ENCODE measurements at places on chromosomes 6 and 20.

GRCh38 chr6:167907837-167908681 lies 81.3 kb downstream of the AFDN start:
- DNase-seq, result peak; percentile 38

DNA sequence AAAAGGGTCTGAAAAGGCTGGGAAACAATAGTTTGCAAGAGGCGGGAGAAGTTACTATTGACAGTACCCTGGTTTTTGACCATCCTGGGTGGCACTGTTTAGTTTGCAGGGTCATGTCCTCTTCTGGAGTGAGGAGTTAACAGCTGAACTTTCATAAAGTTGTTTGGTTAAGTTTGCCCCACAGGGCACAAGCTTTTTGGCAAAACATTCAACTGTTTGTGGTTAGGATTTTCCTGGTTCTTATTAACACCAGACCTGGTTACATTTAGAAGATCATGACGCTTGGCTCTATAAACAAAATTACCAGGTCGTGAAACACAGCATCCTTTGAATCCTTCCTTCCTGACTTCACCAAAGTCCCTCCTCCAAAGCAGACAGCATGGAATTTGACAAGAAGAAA lies 106.1 kb downstream of the RIN2 start:
- DNase-seq, result peak; percentile 15

- DNase-seq, result no peak
Measured at GRCh38 chr20:8408587-8409307, 276.7 kb downstream of the PLCB1 start.

DNA sequence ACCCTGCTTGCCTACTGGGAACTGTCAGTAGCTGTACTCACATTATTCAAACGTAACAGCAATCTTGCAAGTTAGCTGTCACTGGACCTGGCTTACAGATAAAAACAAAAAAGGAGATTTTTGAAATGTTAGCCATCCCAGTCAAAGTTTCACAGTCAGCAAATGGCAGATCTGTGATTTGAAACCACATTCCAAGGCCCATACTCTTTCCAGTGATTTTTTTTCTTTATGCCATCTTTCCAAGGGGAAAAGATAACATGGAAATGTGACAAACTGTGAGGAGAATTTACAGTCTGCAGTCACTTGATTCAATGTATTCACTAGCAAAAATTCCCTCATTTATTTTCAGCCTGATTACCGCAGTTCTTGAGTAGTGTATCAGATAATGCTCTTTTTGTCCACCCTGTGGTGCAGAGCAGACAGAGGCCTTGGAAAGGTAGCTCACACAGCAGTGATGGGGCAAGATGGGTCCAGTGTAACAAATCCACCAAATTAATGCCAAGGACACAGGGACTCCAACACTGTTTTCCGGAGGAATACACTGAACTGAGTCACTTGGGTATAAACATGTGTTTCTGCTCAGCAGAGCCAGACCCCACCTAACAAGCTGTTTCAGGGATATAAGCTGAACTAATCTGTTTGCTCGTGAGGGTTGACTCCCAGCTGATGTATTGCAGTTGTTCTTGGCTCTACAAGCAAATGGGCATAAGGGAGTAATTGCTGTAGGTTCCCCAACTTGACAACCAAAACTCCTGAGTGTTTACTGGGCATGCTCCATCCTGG lies 49.9 kb upstream of the ADGRF1 start:
- peak; percentile 66 for DNase-seq

- DNase-seq, result no peak
Measured at GRCh38 chr6:149285626-149286025, 31.9 kb upstream of the TAB2 start.

DNA sequence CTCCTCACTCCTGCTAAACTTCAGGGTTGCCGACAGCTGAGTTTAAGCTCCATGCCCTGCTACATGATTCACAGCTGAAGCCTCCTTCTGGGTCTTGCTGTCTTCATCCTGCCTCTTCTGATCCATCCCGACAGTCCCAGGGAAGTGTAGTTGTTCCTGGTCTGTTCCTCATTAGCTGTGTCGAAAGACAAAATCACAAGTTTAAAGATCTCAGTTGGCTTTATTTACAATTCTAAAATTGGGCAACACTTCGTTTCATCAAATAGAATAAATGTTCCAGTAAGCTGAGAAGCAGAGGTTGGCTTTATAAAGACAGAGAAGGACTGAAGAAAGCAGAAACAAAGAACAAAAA lies 4.1 kb upstream of the SLC2A10 start:
- DNase-seq, result peak; percentile 93

DNA sequence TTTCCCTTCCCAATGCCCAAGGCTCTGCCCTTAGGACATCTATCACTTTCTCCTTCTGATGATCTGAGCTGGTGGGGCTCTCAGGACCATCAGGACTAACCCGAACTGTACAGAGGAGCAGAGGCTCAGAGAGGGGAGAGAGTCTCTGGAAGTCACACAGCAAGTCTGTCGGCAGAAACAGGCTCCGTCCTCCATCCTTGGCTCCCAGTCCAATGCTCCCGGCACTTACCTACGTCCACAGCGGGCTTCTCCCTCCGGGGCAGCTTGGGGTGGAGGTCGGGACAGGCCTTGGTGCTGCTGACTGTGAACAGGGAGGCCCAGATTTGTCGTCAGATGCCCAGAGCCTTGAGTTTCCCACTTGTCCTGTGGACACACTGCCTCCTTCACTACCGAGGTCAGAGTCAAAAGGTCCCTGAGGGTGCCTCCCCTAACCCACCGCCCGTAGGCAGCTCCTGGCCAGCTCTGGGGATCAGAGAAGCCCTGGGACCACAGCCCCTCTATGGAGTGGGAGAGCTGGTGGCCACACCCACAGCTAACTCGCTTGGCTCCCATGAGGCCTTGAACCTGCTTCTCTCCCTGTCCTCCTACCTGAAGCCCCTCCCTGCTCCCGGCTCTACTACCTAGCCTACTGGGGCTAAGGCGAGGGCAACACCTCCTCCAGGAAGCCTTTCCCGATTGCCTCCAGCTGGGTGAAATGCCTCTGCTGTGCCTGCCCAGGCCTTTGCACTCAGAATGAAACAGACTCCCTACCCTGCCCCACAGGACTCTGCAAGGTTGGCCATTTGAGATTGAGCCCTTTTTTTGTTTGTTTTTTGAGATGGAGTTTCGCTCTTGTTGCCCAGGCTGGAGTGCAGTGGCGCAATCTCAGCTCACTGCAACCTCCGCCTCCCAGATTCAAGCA lies 22.6 kb downstream of the VSTM2L start:
- no peak for DNase-seq

DNA sequence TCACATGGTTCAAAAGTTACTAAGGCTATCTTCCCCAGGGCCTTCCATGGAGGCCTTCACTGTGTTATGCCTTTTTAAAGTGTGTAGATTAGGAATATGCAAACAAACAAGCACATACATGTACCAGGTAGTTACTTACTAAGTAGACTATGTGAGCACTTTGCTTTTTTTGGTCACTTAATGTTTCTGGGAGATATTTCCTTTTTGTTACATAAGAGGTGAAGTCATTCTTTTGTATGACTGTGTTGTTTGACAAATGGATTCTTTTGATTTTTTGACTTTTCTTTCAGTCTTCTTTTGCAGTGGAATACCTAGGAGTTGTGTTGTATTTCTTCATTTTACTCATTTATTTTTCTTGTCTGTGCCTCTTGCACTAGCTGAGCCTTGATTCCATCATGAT lies 39.6 kb upstream of the BCAS1 start:
- DNase-seq, result no peak

DNA sequence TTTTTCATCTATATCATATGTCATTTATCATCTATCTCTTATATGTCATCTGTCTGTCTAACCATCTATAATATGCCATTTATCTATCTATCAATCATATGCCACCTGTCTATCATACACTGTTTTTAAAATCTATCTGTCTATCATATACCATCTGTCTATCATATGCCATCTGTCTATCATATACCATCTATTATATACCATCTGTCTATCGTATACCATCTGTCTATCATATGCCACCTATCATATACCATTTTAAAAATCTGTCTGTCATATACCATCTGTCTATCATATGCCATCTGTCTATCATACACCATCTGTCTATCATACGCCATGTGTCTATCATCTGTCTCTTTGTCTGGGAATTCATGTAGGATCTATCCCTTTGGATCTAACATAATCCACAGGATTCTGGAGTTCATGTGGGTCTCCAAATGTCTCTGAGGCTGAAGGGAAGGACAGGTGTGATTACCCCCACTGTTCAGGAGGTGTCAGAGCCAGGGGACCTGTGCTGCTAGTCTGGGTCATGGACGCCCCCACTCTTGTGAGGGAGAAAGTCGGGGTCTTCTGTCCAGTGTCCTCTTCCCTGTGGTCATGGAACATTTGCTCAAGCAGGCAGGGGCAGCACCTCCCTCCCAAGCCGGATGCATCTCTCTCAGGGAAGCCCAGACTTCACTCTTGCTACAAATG lies 36.9 kb upstream of the FRMD1 start:
- DNase-seq, result no peak

GRCh38 chr20:50070361-50070760 lies 42.6 kb downstream of the UBE2V1 start:
- no peak for DNase-seq

- no peak for DNase-seq
Measured at GRCh38 chr6:156935000-156935399, 157.8 kb downstream of the ARID1B start.

DNA sequence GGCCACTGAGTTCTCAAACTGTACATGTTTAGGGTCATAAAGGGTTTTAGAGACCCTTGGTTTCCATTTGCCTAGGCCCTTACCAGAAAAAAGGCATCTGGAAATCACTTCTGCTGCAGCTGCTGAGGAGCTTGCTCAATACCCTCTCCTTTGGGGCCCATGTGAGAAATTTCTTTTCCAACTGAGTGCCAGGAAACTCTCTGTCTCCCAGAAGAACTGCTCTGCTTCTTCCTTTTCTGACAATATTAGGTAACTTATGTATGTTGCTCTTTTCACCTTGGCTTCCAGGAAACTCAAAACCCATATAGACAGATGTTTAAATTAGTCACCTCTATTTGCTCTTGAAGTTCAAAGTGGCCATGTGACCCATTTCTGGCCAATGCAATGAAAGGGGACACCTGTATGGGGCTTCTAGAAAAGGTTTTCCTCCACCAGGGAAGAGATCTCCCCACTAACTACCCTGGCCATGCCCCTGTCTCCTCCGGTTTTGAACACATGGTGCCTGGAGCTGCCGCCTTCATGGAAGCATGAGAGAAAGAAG lies 121.6 kb downstream of the PREX1 start:
- peak; percentile 64 for DNase-seq

GRCh38 chr6:12490904-12491571 lies 200.9 kb downstream of the EDN1 start:
- DNase-seq, result peak; percentile 93

- DNase-seq, result no peak
Measured at GRCh38 chr6:9463311-9463710, 951.6 kb downstream of the TFAP2A start.

DNA sequence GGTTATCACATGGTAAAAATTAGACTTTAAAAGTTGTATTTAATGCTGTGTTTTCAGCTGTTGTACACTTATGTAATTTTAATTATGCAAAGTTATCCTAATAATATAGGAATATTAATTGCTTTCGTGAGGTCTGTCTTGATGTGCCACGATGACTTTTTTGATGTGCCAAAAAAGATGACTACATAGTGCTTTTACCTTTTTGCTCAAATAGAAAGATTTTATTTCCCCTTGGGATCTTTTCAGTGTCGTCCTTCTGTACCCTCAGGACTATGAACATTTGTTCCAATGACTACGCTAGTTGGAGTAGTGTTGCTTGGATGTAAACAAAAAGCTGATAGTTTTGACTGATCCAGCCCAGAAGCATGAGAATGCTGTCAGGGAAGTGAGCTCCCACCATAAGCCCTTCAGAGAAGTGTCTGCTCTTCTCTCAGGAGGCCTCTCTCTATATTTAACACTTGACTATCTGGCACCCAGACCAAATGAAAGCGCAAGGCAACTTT lies 1.2 kb upstream of the CD164 start:
- no peak for DNase-seq

DNA sequence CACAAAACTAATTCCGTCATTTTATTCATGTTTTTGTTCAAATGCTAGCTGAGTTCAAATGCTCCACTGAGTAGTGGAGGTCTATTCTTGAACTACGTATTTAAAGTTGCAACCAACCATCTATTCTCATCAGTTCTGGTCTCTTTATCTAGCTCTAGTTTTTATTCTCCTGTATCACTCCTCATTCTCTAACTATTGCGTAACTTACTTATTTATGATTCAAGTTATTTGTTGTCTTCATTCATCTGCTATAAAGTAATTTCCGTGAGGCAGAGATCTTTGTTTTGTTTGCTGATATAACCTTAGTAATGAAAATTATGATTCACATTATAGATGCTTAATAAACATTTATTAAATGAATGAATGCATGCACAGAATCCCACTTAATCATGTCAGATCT lies 221.6 kb upstream of the ASCC3 start:
- DNase-seq, result no peak

DNA sequence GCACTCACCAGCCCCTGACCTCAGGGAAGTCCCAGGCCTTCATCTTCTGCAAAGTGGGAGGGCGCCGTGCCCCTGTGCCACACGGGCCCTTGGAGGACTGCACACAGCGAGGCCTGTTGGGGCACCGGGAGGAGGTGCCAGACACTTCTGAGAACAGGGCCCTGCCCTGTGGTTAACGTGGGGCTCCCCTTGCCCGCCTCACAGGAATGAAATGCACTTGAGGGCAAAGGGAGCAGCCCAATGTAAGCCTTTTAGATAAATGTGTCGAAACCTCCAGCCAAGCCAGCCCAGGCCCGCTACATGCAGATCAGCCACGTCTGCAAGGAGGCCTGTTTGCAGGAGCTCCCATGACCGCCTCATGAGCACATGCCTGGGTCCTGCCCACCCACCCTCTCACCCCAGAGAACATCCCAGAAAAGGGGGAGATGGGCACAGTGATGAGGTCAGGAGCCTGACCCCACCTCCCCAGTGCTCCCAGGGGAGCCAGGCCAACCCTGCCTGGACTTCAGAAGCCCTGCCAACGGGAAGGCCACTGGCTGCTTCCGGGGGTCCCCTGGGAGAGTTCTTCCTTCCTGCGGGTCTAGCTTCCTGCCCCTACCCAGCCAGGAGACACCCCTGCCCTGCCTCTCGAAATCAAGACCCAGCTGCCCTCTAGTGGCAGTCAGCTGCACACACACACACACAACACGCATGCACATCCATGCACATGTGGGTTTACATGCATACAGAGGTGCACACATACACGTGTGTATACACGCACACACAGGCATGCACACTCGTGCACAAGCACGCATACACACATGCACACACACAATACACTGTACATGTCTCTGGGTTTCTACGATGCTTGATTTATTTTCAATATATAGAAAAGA lies 178.7 kb downstream of the TAF4 start:
- peak; percentile 48 for DNase-seq

DNA sequence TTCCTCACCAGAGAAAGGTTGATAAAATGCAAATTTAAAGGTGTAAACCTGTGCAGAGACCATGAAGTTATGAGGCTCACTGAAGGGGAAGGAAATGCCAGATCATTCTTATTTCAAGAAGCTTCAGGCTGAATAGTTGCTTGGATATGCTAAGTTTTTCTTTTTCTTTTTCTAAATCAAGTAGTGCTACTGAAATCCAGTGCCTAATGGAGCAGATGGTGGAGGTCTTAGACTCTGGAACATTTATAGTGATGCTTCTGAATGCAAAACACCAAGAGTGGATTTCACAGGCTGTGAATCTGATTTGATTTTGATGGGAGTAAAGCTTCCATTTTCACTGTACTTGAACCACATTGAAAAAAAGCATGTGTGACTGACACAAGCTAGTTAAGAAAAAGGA lies 151.2 kb upstream of the BEND3 start:
- DNase-seq, result no peak

- DNase-seq, result peak; percentile 38
Measured at GRCh38 chr6:116412270-116412669, 41.5 kb downstream of the DSE start.

GRCh38 chr6:117861545-117861944 lies 45.5 kb upstream of the SLC35F1 start:
- DNase-seq, result no peak

- peak; percentile 87 for DNase-seq
Measured at GRCh38 chr20:64224351-64225170, 31.0 kb upstream of the PCMTD2 start.
